ENCODE measurements at places on chromosomes 13 and 19.

- DNase-seq: no peak
Observed at GRCh38 chr19:31674503-31675192, 325.4 kb upstream of the TSHZ3 start.

- no peak for DNase-seq
Observed at GRCh38 chr19:39342647-39343305, 555 bp downstream of the SAMD4B start.

- no peak for DNase-seq
Observed at GRCh38 chr13:72634859-72635258, 92.6 kb downstream of the MZT1 start.

- no peak for DNase-seq
Observed at GRCh38 chr19:45528744-45529419, 21.6 kb downstream of the VASP start.

DNA sequence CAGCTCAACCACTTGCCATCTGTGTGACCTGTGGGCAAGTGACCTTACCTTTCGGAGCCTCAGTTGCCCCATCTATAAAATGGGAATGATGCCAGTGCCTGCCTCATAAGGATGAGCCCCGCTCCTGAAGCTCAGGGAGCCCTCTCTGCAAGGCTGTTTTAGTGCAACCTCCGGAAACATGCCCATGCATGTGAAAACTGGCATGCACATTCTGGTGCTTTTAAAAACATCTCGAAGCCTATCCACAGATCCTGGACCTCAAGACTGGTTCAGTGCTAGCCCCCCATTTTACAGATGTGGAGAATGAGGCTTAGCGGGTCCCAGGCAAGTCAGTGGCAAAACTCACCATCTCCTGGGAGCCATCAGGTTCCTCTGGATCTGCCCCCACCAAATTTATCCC, 5.6 kb downstream of the CADM4 start:
- no peak for DNase-seq

- DNase-seq: no peak
Observed at GRCh38 chr13:34939771-34940170, 2.3 kb upstream of the NBEA start.

DNA sequence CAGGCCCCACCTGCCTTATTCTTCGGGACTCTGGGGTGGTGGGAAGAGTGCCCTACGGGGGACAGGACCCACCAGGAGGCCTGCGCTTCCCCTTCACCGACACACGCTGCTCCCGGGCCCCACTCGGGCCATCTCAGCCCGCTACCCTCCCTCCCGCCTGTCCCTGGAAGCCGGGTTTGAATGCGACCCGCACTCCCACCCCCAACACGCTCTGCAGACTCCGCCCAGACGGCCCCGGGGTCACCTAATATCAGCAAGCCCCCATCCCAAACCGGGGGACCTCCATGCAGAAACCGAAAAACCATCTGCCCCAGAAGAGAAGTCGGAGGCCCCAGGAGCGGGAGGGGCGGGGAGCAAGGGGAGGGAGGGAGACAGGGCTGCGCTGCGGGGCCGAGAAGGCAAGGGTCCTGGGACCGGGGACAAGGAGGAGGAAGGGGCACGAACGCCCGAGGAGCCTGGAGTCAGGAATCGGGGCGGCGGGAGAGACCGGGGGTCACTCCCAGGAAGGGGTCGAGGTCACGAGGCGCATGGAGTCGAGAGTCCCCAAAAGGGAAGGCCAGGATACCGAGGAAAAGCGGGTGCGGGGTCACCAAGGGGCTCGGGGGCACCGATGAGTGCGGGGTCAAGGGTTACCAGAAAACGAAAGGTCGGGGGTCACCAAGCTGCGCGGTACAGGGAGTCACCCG, 766 bp downstream of the SBNO2 start:
- DNase-seq: no peak

GRCh38 chr19:40923934-40924391, 41.9 kb upstream of the CYP2A7 start:
- no peak for DNase-seq

GRCh38 chr19:32581705-32582179, 752 bp downstream of the PDCD5 start:
- DNase-seq: no peak

GRCh38 chr13:114124921-114125320, 7.5 kb downstream of the RASA3 start:
- DNase-seq: peak; percentile 39

- DNase-seq: no peak
Observed at GRCh38 chr19:1516395-1516753, 3.6 kb upstream of the ADAMTSL5 start.

DNA sequence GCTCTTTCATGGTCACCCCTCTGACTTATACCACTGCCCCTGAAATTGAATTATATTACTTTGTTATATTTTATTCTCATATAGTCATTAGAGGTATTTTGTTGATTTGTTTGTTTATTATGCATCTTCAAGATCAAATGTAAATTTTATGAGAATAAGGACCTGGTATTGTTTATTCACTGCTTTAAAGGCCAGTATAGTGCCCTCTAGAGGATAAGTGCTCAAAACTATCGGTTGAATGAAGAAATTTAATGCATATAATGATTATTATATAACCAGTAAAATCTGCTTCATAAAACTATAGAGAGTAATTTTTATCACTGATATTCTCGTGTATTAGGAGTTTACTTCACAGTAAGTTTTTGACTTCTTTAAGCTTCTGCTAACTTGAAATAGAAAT, 1401.9 kb downstream of the SLITRK1 start:
- no peak for DNase-seq

GRCh38 chr13:50357136-50357535, 341.9 kb downstream of the KCNRG start:
- DNase-seq: no peak

- peak; percentile 55 for DNase-seq
Observed at GRCh38 chr19:53192771-53193534, at the start of gene ZNF665. Gene ZNF665 (minus strand): TSS chr19:53193358. CDS start chr19:53182898, 10,460 bp downstream.

DNA sequence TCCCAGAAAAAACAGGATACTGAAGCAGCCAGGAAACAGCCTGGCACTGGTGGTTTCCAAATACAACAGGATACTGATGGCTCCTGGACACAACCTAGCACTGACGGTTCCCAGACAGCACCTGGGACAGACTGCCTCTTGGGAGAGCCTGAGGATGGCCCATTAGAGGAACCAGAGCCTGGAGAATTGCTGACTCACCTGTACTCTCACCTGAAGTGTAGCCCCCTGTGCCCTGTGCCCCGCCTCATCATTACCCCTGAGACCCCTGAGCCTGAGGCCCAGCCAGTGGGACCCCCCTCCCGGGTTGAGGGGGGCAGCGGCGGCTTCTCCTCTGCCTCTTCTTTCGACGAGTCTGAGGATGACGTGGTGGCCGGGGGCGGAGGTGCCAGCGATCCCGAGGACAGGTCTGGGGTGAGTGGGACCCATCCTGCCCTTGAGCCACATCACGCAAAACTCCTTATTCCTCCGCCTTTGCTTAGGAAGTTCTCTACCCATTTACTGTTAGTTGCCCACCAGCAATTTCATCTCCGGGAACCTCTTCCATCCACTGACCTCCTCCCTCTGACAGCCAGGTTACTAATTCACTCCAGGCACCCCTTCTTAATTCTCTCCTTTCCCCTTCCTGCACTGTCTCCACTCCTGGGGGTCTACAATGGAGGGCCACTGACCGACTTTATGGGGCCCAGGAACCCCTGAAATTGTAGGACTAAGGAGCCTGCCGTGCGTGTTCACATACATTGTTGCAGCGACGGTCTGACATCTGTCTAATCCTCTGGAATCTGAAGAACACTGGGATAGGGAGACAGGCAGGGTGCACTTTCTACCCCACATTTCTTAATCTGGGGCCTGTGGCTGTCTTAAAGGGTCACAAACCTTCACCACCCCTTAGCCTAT, 1.2 kb downstream of the ITPKC start:
- DNase-seq: no peak

- no peak for DNase-seq
Observed at GRCh38 chr13:112776354-112776753, 86.5 kb downstream of the ATP11A start.

DNA sequence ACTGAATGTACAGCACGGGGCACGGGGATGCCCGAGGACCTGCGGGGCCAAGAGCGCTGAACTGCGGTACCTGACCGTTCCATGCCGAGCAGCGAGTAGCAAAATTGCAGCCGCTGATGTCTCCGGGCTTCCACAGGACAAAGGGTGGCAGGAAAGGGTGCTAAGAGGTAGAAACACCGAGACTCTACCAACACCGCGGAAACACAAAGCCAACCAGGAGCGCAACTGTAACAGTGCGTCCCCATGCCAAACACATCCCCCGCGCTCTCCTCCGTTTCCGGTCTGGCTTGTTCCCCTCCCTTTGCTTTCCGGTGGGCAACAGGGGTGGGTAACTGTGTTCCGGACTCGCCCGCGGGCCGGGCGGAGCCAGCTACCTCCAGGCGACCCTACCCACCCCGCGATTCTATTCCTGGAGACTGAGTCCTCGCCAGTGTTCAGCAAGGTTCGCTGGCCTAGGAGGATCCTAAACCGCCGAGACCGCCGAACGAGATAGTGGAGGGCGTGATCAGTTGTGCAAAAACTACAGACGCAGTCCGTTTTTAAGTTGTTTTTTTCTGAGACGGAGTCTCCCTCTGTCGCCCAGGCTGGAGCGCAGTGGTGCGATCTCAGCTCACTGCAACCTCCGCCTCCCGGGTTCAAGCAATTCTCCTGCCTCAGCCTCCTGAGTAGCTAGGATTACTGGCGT, 34.9 kb upstream of the NEK3 start:
- peak; percentile 81 for DNase-seq

- DNase-seq: no peak
Observed at GRCh38 chr13:85717921-85718320, 81.3 kb downstream of the SLITRK6 start.

DNA sequence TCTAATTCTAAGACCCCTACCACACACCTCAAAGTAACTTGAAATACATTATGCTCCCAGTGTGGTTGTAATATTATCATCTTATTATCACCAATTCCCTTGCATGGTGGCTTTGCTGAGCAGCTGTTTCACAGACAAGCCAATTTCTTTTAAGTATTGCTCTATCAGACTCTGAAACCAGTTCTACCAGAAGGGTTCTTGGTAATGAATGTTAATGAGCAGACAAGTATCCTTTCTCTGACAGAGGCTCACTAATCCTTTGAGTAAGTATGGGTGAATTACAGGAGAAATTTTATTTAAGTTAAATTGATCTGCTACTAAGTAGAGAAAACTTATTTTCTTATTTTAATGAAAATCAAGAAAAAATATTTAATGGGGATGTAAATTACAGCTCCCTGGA, 326.0 kb downstream of the GPC6 start:
- no peak for DNase-seq

DNA sequence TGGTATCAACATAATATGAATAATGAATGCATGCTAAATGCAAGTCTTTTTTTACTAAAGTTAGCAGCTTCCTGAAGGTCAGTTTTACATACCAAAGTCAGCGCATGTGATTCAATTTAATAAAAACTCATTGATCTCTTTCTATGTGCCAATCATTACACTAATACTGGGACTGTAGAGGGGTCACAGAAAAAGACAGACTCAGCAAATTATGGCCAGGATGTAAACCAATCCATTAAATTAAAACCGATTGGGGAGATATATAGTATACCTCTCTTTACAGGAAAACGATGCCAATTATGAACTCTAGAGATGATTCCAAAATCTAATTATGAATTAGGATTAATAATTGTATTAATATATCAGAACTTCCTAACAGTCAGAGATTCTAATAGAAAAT, 624.4 kb upstream of the PCDH20 start:
- DNase-seq: no peak

DNA sequence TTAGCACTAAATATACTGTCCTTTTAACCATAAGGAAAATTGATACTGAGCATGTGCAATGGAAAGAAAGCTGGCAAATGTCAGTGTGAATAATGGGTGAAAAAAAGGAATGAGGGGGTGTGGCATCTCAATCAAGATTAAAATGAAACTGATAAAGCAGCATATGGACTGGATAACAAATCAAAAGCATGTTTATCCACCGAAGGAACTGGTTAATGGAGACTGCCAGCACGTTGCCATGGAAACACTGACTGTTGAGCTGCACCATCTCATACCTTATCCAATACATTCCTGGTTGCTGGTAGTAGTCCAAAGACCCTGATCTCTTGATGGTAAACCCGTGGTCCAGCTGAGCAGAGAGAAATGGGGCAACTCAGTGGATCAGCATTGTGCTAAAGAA, 311.4 kb upstream of the MAB21L1 start:
- DNase-seq: no peak

DNA sequence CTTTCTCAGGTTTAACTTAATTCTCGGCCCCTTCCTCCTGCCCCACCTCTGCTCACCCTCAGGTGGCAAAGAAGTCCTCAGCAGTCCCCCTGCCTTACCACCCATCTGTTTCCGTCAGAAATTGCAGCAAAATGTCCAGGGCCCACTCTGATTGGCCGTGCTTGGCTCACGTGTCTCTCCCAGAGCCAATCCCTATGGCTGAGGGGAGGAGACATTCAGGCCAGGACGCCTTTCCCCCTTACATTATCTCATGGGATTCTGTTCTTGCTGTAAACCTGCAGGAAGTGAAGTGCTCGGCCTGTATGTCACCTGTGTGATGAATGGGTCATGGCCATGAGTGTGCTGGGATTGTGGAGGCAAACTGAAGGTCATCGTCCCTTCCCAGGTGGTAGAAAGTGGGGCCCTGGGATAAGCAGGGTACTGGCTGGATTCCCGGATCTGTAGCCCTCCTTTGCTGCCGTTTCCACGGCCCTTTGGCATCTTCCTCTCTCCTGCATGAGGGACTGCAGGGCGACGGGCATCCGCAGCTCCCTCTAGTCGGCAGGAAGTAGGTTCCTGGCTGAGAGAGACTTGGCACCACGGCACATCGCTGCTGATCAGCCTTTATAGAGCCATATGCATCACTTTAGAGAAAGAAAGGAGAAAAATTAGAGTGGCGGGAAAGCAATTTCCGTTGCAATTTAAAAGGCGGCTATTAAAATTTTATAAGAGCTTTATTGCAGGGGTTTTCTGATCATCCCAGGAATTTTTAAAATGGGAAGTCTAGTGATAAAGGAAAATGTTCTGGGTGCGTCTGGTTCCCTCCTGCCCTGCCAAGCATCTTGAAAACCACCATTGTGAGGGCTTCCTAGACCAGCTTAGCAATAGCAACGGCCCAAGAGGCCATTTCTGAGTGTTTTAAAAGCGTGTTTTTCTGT, 118.2 kb downstream of the SIPA1L3 start:
- no peak for DNase-seq

- DNase-seq: no peak
Observed at GRCh38 chr13:59671881-59672280, 491.8 kb downstream of the DIAPH3 start.

DNA sequence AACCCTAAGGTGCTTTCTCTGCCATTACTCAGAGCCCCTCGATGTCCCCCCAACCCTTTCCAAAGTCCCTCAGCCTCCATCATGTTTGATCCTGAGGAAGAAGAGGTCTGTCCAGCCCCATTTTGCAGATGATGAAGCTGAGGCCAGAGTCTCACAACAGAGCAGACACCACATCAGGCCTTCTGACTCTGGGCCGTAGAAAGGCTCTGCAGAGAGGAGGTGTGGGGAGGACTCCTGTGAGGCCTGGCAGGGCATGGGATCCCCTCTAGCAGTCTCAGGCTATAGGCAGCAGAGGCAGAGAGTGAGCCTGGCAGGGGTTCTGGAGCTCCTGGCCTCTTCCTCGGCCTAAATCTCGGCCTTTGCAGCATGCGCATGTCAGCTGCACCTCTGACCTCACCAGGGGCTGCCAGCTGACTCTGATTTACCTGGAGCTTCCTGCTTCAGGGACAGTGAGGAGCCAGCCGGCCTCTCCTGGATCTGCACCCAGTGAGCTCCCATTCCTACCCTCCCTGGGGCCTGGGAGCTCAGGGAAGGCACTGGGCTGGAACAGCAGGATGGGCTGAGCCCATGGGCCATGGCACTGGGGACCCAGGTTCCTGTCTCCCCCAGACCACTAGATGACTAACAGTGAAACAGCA, 41.7 kb upstream of the VSTM2B start:
- DNase-seq: no peak

Measured in activated T-helper 1 cell treated with Interleukin-2 at 50 U/mL for 16 hours (primary cell).